ENCODE measurements at places on chromosomes 12 and 14.

DNA sequence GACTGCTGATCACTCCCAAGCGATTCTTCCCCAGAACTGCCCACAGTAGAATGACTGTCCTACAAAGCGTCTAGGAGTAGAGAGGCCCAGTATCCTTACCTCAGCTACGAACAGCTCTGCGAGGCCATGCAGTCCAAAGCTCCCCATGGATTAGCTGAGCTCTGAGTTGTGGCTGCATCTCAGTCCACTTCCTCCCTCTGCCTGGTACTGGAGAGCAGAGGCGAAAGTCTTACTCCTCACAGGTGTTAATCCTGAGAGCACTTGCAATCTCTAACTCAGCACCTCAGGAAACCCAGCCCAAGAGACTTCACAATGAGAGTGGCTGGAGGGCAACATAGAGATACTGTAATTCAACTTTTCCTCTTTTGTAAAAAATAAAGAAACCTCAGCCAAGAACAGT, 493.1 kb downstream of the BCAT1 start:
- DNase-seq, result no peak

GRCh38 chr12:102438047-102438826, 42.1 kb downstream of the IGF1 start:
- no peak for DNase-seq

DNA sequence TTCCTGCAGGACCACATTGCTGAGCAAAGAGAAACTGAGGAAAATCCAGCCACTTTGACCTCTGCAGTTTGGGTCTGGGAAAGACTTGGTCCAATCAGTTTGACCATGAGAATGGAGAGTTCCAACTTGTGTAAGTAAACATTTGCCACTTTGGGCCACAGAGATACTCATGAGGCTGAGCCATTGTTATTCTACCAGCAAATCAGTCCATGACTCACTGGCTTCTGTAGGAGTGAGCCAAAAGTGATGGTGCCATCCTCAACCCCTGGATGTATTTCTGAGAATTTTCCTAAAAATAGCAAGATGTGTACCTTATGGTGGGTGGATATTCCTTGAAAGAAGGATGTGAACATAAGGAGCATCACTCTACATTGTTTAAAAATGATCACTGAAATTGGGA, 192.9 kb upstream of the OR4E1 start:
- DNase-seq, result no peak

DNA sequence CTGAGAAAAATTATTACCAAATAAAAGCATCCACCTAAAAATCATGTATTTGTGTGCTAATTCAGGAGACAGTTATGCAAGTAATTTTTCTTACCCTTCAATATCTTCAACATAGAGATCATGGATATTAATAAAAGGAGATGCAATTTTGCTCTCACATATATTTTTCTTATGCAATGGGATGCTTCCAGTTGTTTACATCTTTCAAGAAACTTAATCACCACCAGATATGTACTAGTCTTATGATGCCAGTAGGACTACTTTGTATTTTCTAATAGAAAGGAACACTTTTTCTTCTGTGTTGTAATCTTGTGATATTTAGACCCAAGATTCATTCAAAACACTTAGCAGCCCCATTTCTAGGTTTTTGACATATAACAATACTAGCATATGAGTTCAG, 107.6 kb downstream of the NAV3 start:
- DNase-seq, result no peak

DNA sequence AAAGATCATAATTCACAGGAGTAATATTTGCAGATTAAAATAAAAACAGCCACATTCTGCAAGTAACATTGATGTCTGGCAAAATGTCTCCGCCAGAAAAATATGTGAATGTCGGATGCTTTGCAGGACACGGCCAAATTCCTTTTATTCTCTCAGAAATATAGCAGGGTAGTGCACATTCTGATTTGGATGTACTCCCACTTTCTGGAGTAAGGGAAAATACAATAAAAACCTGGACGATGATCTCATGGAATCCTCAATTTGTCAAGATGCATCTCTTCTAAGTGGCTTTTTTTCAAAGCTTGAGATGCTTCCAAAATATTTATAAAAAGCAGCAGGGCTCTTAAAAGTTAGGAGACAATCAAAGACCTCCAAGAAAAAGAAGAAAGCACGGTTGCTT, 133.3 kb downstream of the TBX5 start:
- no peak for DNase-seq

DNA sequence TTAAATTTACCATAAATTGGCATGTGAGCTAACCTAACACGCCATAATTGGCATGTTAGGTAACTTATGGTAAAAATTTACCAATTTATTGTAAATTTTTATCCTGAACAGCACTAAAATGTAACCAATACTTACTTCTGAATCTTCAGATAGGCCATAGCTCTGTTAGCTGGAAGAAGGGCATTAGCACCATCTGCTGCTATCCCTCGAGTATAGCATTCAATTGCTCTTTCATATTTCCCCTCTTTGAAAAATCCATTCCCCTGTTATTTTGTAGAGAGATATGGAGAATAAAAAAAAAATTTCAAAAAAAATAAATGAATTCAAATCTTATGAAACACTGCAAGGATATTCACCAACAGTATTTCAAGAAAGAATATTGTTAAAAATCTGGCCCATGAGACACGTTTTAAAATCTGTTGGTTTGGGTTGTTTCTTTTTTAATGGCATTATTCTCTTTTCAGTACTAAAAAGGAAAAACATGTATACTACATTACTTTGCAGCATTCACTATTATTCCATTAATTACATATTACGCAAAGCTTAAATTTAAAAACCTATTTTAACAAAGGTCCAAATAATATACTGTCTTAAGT, 19.1 kb downstream of the RPAP3 start:
- no peak for DNase-seq

DNA sequence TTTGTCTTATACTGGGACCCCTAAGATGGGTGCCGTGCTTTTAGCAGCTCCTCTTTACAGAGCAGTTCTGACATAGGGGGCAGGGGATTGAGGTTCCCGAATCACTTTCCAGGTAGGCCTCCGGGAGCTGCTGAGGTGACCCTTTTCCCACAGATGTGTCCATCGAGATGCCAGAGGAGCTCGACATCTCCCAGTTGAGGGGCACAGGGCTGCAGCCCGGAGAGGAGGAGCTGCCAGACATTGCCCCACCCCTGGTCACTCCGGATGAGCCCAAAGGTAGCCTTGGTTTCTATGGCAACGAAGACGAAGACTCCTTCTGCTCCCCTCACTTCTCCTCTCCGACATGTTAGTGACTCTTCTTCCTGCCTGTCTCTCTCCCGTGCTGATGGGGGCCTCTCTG, 4.3 kb upstream of the TPI1 start:
- DNase-seq, result no peak

DNA sequence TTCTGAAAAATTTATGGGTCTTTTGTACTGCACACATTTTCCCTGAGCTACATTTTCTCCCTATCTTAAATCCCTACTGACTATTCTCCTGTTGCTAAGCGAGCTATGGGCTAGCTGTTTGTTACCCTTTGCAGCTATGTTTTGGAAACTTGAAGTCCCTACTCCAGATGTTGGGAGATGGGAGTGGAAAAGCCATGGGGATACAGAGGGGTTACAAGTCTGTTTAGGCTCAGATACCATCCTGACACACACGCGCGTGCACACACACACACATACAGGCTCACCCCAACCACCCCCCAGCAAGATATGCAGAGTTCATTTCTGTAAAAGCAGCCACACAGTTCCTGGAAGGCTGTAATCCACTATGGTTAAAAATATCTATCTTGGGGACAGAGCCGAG, 15.8 kb downstream of the ATP5MC2 start:
- no peak for DNase-seq

DNA sequence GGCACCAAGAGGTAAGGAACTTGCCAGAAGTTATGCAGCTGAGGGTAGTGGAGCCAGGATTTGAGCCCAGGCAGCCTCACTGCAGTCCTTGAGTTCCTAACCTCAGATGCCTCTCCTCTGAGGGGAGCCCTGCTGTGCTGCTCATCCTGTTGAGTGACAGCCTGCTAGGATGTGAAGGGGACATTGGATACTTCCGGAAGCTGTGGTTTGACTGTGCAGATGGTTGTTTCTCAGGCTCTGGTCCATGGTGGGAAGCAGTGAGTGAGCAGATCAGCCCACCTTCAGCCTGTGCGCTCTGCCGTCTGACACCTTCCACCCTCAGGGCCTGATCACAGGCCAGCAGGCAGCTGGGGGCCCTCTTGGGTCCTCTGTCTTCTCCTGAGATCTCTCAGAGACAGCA, 253.2 kb downstream of the CACNA1C start:
- DNase-seq, result no peak

DNA sequence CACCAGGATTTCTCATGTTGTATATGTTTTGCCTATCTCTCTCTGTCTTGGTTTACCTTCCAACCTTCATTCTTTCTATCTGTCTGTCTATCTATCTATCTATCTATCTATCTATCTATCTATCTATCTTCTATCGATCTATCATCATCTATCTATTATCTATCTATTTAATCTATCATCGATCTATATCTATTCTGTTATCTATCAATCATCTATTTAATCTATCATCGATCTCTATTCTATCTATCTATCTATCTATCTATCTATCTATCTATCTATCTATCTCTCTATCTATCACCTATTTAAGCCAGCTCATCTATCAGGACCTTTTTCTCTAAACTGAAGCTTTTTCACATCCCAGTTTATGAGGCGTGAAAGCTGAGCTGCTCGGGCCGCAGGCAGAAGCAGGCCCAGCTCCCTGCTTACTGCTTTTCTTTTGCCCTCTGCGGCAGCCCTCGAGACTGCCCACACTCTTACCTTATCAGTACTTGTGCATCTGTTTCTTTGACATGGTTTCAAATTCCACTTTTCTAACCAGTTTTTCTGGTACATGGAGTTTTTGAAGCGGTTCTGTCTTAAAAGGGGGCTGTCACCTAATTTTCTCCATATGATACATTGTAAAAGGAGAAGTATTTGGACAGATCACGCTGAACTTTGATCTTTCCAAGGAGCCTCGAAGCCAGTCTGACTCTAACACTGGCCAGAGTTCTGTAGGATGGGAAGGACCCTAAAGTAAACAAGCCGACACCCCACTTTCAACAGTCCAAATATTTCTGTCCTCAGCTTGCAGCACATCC, 44.4 kb upstream of the GSG1 start:
- DNase-seq, result no peak

DNA sequence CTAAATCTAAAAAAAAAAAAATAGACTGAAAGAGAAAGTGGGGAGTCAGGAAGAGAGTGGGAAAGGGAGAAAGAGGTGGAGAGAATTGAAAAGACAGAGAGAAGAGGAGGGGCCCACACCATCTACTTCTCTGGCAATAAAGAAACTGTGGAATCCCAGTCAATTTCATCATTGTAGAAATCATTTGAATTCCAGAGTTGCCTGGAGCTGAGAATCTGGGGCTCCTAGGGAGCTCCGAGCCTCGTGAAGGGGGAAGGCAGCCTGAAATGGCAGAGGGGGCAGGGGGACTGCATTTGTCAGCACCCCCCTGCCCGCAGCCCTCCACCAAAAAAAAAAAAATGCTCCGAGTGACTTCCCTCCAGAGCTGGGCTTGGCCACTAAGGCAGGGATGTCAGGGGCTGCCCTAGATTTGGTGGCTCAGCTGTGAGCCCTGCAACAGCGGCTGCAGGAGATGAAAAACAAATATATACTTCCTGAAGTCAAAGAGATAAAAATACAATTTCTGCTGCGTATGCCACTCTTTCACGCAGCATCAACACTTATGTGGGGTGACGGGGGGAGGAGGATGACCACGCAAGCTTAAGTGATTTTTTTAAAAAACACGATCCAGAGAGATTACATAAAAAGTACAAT, 80.5 kb downstream of the BCL11B start:
- no peak for DNase-seq

DNA sequence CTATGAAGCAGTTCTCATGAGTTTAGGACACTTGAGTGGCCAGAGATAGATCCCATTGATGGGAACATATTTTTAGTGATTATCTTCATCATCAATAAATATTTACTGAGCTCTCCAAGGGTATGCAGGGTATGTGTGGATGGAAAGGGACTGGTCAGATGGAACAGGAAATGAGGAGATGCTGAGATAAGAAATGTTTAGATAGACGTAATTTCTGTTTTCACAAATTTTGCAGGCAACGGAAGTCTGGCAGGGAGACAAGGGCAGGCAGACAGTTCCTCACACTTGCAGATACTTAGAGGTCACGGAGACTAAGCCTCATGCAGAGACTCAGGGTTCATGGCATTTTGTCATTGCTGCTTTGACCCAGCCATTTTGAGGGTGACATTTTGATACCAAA, 24.3 kb downstream of the BCL2L14 start:
- no peak for DNase-seq

DNA sequence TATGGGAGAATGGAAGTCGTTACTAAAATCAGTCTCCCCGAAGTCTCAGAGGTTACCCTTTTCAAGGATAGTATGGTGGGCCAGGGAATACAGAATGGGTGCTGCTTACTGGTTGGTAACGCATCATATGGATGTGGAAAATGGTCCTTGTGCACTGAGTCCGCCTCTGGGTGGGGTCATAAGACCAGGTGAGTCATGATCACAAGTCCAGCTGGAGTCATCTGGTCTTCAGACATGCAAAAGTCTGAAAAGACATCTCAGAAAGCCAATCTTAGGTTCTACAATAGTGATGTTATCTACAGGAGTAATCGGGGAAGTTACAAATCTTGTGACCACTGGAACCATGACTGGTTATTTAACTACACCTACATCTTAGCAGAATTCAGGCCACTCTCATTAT, 71.9 kb upstream of the TCL1B start:
- no peak for DNase-seq

DNA sequence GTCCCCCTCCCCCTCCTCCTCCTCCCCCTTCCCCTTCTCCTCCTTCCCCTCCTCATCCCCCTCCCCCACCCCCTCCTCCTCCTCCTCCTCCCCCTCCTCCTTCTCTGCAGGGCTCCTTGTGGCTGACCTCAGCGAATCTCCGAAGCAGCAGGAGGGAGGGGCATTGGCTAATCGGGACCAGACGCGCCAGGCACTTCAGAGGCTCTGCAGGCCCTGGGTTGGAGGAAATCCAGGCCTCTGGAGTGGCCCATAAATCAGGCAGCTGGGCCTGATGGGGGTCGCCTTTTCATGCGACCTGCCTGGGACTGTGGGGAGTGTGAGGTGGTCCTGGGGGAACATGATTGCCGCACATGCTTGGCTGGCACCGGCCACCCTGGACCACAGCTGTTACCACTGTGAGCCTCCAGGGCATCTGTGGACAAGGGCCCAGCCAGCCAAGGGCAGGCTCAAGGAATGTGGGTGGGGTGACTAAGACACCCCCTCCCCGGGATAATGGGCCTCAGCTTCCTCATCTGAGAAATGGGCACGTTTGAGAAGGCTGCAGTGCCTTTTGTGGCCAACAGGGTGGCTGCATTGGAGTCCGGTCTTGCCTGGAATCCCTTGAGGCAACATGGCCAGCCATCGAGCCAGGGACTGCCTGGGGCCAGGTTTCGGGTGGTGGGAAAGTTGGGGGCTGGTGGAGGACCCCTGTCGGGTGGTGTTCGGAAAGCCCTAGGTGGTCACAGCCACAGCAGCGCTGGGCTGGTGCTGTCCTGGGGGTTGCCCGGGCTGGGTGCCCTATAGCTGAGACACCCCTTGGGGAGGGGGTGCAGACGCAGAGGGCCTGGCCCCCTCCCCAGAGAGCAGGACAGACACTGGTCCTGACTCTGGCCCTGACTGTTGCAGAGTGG, 12.0 kb downstream of the KIF26A start:
- DNase-seq, result no peak

- DNase-seq, result no peak
Measured at GRCh38 chr12:123743002-123743401, 19.1 kb upstream of the DNAH10 start.
